Uterus (tissue), 4 donors: ENCODE measurements at places on chromosomes 5 and 9.

- DNase-seq, result no peak
Observed at GRCh38 chr5:32331217-32331934, 18.6 kb upstream of the MTMR12 start.

DNA sequence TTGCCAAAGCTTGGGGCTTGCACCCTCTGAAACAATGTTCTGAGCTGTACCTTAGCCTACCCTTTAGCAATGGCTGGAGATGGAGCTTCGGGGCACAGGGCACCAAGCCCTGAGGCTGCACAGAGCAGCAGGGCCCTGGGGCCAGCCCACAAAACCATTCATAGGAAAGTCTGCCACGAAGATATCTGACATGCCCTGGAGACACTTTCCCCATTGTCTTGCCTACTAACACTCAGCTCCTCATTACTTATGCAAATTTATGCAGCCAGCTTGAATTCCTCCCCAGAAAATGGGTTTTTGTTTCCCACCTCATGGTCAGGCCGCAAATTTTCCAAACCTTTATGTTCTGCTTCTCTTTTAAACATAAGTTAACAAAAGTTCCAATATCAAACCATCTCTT lies 105.7 kb downstream of the DTWD2 start:
- DNase-seq, result no peak

DNA sequence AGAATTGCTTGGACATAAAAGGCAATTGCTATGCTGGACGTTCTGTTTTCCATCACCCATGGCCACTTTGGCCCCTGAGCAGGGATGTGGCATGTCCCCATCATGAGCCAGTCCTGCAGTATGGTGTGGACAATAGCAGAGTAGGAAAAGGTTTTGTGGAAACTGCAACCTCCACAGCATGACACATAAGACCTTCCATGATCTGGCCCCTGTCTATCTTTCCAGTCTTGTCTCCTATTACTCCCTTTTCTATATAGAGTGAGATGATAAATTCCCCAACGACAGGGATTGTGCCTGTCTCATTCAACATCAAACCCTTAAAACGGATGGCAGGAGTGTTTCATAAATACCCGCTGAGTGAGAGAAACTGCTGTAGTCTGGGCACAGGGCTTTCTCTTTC lies 174.7 kb upstream of the PTCH1 start:
- DNase-seq, result no peak

DNA sequence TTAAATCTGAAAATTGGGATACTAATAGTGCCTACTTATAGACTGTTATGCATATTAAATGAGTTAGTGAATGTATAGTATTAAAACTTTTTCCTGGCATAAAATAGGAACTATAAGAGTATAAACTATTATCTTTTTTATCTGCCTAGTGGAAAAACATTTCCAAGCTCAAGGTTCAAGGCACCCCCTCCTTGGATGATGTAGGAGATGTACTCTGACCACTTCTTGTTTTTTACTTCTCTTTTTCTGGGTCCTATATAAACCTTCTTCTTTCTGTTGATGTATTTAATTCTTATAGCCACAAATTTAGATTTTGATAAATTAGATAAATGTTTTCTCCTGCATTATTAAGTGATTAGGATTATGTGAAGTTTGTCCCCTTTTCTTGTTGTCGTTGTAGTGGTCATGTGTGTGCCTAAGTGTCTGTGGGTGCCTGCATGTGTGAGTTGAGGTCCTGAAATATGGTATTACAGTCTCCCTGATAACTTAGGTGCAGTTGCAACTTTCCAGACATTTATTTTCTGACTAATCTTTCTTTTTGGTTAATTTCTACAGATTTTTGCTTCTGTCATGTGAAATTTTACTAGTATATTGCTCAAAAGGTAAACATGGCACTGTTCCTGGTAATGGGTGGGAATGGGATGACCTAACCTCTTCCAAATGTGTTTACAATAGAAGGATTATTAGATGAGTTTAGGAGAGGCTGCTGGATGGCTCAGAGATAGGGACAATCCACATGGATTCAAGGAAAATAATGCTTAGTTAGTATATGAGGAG lies 160.8 kb upstream of the CDKN2B start:
- no peak for DNase-seq

GRCh38 chr9:101038488-101038887 lies 10.0 kb downstream of the PLPPR1 start:
- DNase-seq, result no peak

- no peak for DNase-seq
Observed at GRCh38 chr5:76990899-76991459, 38.1 kb downstream of the CRHBP start.

DNA sequence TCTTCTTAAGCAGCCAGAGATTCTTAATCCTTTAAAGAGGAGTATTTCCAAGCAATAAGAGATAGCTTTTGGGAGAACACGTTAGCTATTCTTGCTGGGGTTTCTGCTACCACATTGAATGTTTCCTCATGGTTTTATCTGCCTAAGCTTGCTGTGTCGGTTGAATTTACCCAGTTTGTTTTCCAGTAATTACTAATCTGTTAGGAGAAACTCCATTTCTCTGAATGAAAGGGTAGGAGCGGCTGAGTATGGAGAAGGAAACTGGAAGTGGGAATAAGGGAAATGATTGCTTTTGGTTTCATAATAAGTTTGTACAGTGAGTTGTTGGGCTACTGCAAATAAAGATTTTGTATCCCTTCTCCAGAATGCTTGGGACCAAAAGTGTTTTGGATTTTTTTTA lies 1.2 kb downstream of the JAK2 start:
- DNase-seq, result no peak

DNA sequence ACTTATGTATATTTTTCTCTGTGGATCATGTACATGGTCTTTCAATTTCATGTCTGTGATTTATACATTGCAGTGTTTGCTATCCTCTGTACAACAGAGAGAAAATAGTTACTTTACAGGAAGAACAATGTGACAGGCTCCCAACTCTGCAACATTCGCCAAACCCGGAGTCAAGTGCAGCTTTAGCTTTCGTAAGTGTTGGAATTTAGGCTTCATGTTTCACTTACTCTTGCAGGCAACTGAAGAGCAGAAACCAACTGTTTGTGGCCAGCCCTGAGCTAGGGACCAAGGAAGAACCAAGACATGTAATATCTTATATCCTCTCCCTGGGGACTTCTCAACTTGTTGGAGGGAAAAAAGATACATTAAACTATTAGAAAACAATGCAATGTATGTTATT lies 147.9 kb downstream of the C5orf15 start:
- no peak for DNase-seq

DNA sequence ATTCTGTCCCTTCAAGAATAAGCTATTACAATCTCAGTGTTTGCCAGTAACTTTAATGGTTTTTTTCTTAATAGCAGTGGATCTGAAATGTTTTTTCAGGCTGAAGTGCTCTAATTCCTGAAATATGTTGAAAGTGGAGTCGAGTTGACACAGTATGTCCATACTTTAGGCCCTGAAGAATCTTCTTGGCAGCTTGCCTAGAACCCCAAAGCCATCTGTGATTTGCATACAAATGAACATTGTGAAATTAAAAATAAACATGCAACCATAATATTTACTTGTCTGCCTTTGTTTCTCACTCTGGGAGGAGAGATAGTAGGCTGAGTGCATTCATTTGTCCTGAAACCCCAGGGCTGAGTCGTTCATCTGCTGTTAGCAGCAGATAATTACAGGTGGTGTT lies 152.7 kb downstream of the ADCY2 start:
- DNase-seq, result no peak

- DNase-seq, result no peak
Observed at GRCh38 chr9:79742110-79742721, 170.5 kb downstream of the TLE4 start.

DNA sequence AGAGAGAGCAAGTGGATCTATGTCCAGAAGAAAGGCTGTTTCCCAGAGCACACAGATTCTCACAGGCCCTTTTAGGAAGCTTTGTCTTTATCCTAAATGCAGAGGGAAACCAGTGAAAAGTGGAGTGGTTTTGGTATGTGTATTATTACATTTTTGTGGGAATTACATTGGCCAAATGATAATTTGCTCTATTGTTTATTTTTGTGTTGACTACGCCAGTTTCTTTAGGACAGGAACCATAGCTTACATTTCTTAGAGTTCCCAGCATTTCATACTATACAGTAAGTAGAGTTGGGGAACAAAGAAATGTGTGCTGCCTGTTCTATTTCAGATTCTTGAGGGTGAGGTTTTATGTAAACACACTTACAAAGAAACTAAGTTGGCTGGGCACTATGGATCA lies 29.4 kb upstream of the SPATA31D4 start:
- no peak for DNase-seq

- no peak for DNase-seq
Observed at GRCh38 chr5:173391031-173391430, 62.8 kb upstream of the STC2 start.

DNA sequence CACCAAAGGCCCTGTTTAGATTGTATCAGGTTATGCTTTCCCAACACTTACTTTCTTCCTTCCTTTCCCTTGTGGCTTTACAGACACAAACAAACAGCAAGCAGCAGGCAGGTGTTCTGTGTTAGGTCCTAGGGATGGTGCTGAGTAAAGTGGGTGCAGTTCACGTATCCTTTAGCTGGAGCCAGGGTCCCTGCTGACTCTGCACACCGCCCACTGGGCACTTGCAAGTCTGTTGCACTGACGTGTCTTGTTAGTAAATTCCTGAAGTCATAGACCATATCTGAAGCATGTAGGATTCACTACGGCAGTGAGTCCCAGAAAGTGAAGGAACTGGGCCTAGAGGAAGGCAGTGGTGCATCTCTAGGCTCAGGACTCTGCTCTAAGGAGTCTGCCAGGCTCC lies 96.5 kb downstream of the DAPK1 start:
- DNase-seq, result no peak
